Frontal cortex (tissue), 4 donors: ENCODE measurements at places on chromosomes 3 and 15. TPM values are rescaled to one million over a fixed set of nuclear protein-coding genes. Genes with fewer than 3 reads are reported as not detected.

- DNase-seq: no peak
These were observed 87.8 kb downstream of the NCEH1 start for GRCh38 chr3:172622916-172623700.

- DNase-seq: no peak
These were observed 30.3 kb downstream of the CPN2 start for GRCh38 chr3:194320744-194321243.

ALDH1L1 gene
- 1.6 TPM for total RNA-seq

DNA sequence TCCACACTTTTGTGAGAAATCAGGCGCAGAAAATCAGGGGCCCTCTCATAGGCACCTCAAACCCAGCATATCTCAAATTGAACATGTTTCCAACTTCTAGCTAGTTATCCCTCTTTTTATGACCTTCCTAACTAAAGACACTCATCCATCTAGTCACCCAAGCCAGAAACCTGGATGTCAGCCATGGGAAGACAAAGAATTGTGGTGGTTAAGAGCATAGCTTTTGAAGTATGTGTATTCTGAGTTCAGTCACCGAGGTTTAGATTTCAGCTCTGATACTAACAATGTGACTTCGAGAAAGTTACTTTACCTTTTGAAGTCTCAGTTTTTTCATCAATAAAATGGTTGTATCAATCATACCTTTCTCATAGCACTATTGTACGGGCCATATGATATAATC is 495.5 kb downstream of the NLGN1 start:
- DNase-seq: no peak

DNA sequence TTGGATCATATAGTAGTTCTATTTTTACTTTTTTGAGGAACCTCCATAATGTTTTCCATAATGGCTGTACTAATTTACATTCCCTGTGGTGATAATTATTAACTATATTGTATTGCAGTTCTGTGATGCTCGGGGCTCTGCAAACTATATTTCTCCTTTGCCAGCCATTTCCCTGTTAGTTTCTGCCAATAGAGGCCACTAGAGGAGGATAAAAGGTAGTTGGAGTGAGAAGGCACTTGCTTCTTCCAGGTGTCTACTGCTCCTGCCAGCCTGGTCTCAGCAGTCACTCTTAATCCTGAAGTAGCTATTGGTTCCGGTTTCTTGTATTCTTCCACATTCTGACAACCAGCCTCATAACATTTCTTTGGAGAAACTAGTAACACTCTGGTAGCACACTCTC is 233.9 kb upstream of the GBE1 start:
- no peak for DNase-seq

TTLL13 gene
- total RNA-seq: under 0.01 TPM

AMIGO3 gene
- not detected for total RNA-seq

LMAN1L gene
- total RNA-seq: not detected

GRCh38 chr3:150898046-150898754 is 7.0 kb downstream of the MINDY4B start:
- DNase-seq: no peak

DNA sequence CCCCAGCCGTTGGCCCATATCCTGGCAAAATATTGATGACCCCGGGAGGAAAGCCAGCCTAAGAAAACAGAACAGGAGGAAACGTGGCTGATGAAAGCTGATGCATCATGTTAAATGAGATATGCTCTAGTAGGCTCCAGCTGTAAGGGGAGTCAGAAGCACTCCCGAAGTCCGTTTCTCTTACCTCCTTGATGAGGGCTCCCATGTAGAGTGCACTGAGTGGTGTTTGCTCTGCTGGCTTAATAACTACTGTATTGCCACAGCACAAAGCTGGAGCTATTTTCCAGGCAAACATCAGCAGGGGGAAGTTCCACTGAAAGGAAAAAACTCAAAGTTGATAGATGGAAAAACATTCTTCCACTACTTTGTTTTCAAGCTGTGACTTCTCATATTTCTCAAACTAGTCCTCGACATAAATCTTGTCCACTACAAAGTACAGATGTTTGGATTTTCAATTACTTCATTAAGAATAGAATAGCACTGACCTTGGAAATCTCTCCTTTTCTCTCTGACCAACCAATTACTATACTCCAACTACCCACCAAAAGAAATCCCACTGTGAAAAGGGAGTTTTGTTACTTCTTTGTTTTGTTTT is 72.7 kb downstream of the ALDH1A2 start:
- no peak for DNase-seq

DNA sequence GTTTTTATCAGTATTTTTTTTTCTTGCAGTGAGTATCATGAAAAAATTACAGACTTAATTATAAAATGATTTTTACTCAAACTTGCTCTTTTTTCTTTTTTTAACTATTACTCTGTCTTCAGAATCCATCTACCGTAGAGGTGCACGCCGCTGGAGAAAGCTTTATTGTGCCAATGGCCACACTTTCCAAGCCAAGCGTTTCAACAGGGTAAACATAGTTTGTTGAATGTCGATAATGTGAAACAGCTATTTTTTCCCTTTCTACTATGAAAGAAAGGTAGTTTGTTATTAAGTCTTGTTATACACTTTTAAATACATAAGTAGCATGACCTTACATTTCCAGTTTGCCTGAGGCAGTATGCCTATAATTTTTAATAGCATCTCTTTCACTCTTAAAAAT is 45.6 kb downstream of the PRKCI start:
- DNase-seq: no peak

DNA sequence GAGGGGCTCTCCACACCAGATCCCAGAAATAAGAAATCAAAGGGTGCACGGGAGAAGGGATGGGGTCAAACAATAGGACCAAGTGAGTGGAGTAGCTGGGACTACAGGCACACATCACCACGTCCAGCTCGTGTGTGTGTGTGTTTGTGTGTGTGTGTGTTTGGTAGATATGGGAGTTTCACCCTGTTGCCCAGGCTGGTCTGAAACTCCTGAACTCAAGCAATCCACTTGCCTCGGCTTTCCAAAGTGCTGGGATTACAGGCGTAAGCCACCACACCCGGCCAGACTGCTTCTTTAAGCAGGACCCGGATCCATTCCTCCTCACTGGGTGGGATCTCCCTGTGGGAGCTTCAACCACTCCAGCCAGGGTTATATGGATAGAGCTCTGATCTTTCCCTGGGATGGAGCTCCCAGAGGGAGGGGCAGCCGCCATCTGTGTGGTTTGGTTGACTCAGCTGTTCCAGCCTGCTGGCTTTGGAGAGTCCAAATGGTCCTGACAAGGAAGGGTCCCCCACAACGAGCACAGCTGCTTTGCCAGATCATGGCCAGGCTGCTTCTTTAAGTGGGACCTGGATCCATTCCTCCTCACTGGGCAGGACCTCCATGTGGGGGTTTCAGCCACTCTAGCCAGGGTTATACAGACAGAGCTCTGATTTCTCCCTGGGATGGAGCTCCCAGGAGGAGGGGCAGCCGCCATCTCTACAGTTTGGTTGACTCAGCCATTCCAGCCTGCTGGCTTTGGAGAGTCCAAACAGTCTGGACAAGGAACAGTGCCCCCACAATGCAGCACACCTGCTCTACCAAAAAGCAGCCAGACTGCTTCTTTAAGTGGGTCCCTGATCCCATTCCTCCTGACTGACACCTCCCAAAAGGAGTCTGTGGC is 9.1 kb upstream of the AVEN start:
- no peak for DNase-seq

ACTRT3 gene
- 3.3 TPM for total RNA-seq

- no peak for DNase-seq
These were observed 100.2 kb upstream of the PRR23E start for GRCh38 chr3:127092776-127093175.

CIP2A gene
- 26.1 TPM for total RNA-seq

POLR2H gene
- total RNA-seq: 33.8 TPM
